GM12878 (cell line): ENCODE measurements at places on chromosomes 7 and 10. TPM values are rescaled to one million over a fixed set of nuclear protein-coding genes. Genes with fewer than 3 reads are reported as not detected.

CALML3 gene
- total RNA-seq: not detected in 2 replicates

PRF1 gene
- 1.5 and 1.8 TPM in 2 replicates for total RNA-seq

PRSS37 gene
- not detected in 2 replicates for total RNA-seq

NPY gene
- total RNA-seq: not detected in 2 replicates

- H3K4me3 ChIP-seq: no peak overlapping the region
- H3K4me1 ChIP-seq: no peaks in the 10 kb centered on the region
- peaks cover 26% of the 10 kb centered on the region for H3K27me3 ChIP-seq
- H3K27ac ChIP-seq: no peak overlapping the region
- H3K36me3 ChIP-seq: no peaks in the 10 kb centered on the region
Observed at GRCh38 chr7:27179030-27179429, 4.9 kb upstream of the HOXA10 start.

SLC18A2 gene
- total RNA-seq: not detected in 2 replicates

DNA sequence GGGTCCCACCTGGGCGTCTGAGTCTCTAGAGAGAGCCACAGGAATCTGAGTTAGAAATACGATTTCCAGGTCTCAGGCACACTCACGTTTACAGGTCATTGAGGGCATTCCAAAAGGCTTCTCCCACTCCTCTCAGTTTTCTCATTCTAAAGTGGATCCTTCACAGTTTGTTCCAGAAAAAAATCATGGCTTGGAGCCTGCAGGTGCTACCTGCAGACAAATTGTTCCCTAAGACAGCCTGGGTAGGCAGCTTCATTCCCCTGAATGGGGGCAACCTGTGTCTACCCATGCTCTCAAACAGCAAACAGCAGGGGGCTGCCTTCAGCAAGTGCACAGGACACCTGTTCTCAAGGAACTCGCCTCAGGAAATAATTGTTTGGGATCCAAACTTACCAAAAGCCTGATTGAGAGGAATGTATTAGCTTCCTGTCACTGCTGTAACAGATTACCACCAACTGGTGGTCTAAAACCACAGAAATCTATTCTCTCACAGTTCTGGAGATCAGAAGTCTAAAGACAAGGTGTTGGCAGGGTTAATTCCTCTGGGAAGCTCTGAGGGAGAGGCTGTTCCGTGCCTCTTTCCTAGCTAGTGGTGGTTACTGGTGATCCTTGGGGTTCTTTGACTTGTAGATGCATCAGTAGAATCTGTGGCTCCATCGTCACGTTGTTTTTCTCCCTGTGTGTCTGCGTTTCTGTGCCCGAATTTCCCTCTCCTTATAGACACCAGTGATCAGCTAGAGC, 117.2 kb downstream of the RAB11FIP2 start:
- no peaks in the 10 kb centered on the region for H3K36me3 ChIP-seq
- no peaks in the 10 kb centered on the region for H3K4me1 ChIP-seq
- H3K27ac ChIP-seq: no peak overlapping the region
- no peak for DNase-seq
- H3K27me3 ChIP-seq: no peaks in the 10 kb centered on the region

GRCh38 chr7:45923290-45923689, 2.2 kb upstream of the IGFBP3 start:
- H3K27me3 ChIP-seq: peaks cover 3% of the 10 kb centered on the region; the same call in 1 of the 2 replicates
- DNase-seq: no peak
- no peaks in the 10 kb centered on the region for H3K36me3 ChIP-seq
- H3K4me3 ChIP-seq: no peak overlapping the region

DNA sequence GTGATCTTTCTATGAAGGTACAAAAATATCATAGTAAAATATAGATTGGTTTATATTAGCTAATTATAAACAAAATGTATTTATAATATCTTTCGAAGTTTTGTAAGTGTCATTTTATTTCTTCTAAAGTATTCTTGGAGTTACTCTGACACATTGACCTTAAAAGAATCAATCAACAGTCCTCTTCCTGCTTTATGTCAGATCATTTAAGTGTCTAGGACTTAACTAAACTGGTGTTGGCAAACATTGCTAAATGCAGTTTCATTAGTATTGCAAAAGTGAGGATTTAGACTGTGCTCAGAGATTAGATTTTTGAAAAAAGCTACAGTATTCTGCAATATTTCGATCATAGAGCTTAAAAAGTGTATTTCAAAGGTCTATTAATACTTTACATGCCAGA, 10.3 kb downstream of the GLCCI1 start:
- no peak for DNase-seq
- H3K27ac ChIP-seq: no peak overlapping the region
- no peaks in the 10 kb centered on the region for H3K36me3 ChIP-seq
- H3K27me3 ChIP-seq: no peaks in the 10 kb centered on the region

DNA sequence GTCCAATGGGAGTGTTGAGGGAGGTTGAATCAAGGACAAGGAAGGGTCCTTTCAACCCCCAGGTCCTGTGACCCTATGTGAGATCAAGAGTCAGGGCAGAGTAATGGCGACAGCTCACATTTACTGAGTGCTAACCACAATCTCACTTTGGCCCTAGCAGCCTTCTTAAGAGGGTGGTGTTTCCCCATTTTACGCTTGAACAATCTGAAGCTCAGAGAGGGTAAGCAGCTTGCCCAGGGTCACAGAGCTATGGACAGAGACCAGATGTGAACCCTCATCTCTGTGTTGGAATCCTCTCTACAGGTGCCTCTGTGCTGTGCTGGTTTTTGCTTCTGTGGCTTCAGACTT, 102.0 kb downstream of the GRK5 start:
- H3K4me1 ChIP-seq: peaks cover 84% of the 10 kb centered on the region
- peak overlapping the region; percentile 71 for H3K27ac ChIP-seq
- H3K36me3 ChIP-seq: no peaks in the 10 kb centered on the region; the same call in 1 of the 2 replicates
- peak; percentile 45 for DNase-seq
- no peaks in the 10 kb centered on the region for H3K27me3 ChIP-seq

DNA sequence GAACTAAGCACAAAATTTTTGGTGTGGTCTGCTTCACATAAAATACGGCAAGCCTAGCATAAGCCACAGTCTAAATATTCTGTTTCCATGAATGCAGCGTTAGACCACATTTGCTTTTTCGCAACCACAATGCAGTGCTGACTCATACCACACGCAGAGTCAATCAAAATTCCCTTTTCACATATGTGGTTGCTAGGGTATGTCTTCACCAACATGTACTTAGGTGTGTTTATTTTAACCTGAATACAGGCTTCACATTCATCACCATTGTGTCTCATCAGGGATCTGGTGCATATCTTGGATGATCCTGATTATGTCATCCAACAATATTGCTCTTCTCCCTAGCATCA, 90.8 kb downstream of the CHN2 start:
- no peaks in the 10 kb centered on the region for H3K36me3 ChIP-seq
- no peak overlapping the region for H3K4me3 ChIP-seq
- peaks cover 17% of the 10 kb centered on the region for H3K4me1 ChIP-seq
- no peak overlapping the region for H3K27ac ChIP-seq
- DNase-seq: peak; percentile 55
- H3K27me3 ChIP-seq: peaks cover 9% of the 10 kb centered on the region; the same call in 1 of the 2 replicates

GRCh38 chr7:44368885-44369284, 43.5 kb upstream of the CAMK2B start:
- H3K36me3 ChIP-seq: no peaks in the 10 kb centered on the region
- no peak for DNase-seq
- no peak overlapping the region for H3K4me3 ChIP-seq

GRCh38 chr10:88401671-88402347, 181.3 kb downstream of the RNLS start:
- no peaks in the 10 kb centered on the region for H3K4me1 ChIP-seq
- no peak for DNase-seq
- no peak overlapping the region for H3K4me3 ChIP-seq
- no peak overlapping the region for H3K27ac ChIP-seq
- no peaks in the 10 kb centered on the region for H3K27me3 ChIP-seq

MACROH2A2 gene
- not detected in 2 replicates for total RNA-seq

DNA sequence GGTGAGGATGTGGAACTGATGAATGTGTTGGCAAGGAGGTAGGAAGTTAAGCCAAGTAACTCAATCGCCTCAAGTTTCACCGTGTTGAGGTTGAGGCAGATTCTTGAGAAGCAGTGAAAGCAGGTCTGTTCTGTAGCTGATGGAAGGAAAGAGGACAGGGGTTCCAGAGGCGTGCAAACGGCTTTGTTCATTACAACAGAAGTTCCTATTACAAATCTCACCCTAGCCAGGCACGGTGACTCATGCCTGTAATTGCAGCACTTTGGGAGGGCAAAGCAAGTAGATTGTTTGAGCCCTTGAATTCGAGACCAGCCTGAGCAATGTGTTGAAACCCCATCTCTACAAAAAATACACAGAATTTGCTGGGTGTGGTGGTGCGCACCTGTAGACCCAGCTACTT, 36.9 kb upstream of the PTF1A start:
- no peak overlapping the region for H3K27ac ChIP-seq
- H3K4me1 ChIP-seq: peaks cover 6% of the 10 kb centered on the region; the same call in 1 of the 2 replicates
- no peaks in the 10 kb centered on the region for H3K36me3 ChIP-seq
- no peak for DNase-seq
- H3K4me3 ChIP-seq: no peak overlapping the region

TSPAN12 gene
- 1.3 and 1.9 TPM in 2 replicates for total RNA-seq

GRCh38 chr7:152462995-152463708, 27.3 kb upstream of the KMT2C start:
- H3K4me1 ChIP-seq: no peaks in the 10 kb centered on the region; the same call in 1 of the 2 replicates
- no peaks in the 10 kb centered on the region for H3K36me3 ChIP-seq
- peak overlapping the region; percentile 89 for H3K4me3 ChIP-seq
- DNase-seq: no peak

LIPN gene
- not detected in 2 replicates for total RNA-seq

GRCh38 chr10:94617389-94617944, 66.1 kb upstream of the CYP2C18 start:
- H3K4me3 ChIP-seq: no peak overlapping the region
- H3K27ac ChIP-seq: no peak overlapping the region
- H3K4me1 ChIP-seq: no peaks in the 10 kb centered on the region
- no peak for DNase-seq
- H3K36me3 ChIP-seq: no peaks in the 10 kb centered on the region; the same call in 1 of the 2 replicates

- H3K27ac ChIP-seq: no peak overlapping the region
- H3K27me3 ChIP-seq: no peaks in the 10 kb centered on the region
Observed at GRCh38 chr10:45403151-45403550, 29.1 kb downstream of the ALOX5 start.

- H3K36me3 ChIP-seq: no peaks in the 10 kb centered on the region
- H3K4me3 ChIP-seq: no peak overlapping the region
- no peak overlapping the region for H3K27ac ChIP-seq
- no peak for DNase-seq
Observed at GRCh38 chr10:25564351-25564750, 369.7 kb upstream of the MYO3A start.

DNA sequence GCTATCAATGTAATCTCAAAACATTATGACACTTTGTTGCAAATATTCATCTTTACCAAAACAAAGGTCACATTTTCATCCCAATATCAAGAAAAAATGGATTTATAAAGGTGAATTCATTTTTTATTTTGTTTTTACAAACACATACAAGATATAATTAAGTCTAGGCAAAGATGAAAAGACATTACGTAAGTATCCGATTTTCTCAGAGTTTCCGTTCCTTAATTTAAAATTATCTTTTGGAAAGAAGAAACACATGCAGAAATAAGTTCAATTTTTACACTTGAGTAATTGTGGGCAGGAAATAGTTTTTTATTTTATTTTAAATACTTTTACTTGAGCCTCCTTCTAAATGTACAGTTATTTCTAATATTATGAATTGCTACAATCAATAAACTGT, 24.6 kb downstream of the RTKN2 start:
- peak overlapping the region; percentile 48 for H3K4me3 ChIP-seq
- H3K27me3 ChIP-seq: no peaks in the 10 kb centered on the region
- H3K36me3 ChIP-seq: no peaks in the 10 kb centered on the region
- peak overlapping the region; percentile 83 for H3K27ac ChIP-seq
- H3K4me1 ChIP-seq: peaks cover 12% of the 10 kb centered on the region; the same call in 1 of the 2 replicates

DNA sequence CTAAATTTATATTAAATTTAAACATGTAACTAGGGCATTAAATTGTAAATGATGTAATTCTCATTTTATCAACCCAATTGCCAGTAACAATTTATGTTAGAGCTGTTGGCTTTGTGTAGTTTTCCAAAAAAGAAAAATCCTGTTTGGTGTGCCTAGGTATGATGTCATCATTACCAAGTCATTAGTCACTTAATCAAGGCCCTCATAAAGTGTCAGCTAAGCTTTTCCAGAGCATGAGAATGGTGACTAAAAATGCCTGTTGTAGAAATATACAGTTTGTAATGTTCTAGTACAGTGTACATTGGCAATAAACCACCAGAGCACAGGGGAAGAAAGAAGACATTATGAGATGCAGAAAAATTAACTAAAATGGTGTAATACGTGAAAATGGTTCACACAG, 593.8 kb upstream of the ANKRD30A start:
- no peaks in the 10 kb centered on the region for H3K36me3 ChIP-seq
- no peaks in the 10 kb centered on the region for H3K27me3 ChIP-seq
- H3K4me3 ChIP-seq: no peak overlapping the region
- no peak overlapping the region for H3K27ac ChIP-seq
- no peak for DNase-seq
- no peaks in the 10 kb centered on the region for H3K4me1 ChIP-seq

GRCh38 chr10:127452568-127452967, 96.5 kb upstream of the NPS start:
- no peaks in the 10 kb centered on the region for H3K4me1 ChIP-seq
- no peaks in the 10 kb centered on the region for H3K27me3 ChIP-seq
- no peak overlapping the region for H3K27ac ChIP-seq
- H3K4me3 ChIP-seq: no peak overlapping the region

GRCh38 chr10:94546049-94546900, 687 bp downstream of the HELLS start:
- DNase-seq: no peak
- no peaks in the 10 kb centered on the region; the same call in 1 of the 2 replicates for H3K36me3 ChIP-seq
- peak overlapping the region; percentile 85 for H3K4me3 ChIP-seq
- H3K27ac ChIP-seq: peak overlapping the region; percentile 92
- H3K27me3 ChIP-seq: no peaks in the 10 kb centered on the region

DNA sequence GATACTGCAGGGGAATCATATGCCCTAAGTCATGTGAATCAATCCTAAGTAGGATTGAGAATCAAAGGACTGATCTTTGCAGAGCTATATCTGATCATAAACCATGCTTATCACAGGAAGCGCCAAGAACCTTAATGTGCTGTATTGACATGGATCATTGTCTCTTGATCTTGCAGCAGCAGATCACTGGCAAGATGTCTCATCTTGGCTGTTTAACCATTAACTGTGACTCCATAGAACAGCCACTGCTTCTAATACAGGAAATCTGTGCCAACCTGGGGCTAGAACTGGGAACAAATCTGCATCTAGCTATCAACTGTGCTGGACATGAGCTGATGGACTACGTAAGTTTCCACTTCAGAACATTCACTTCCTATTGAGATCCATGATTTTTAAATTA, 21.6 kb downstream of the ENO4 start:
- H3K27ac ChIP-seq: no peak overlapping the region
- no peaks in the 10 kb centered on the region for H3K27me3 ChIP-seq
- no peaks in the 10 kb centered on the region for H3K36me3 ChIP-seq
- H3K4me1 ChIP-seq: no peaks in the 10 kb centered on the region

DNA sequence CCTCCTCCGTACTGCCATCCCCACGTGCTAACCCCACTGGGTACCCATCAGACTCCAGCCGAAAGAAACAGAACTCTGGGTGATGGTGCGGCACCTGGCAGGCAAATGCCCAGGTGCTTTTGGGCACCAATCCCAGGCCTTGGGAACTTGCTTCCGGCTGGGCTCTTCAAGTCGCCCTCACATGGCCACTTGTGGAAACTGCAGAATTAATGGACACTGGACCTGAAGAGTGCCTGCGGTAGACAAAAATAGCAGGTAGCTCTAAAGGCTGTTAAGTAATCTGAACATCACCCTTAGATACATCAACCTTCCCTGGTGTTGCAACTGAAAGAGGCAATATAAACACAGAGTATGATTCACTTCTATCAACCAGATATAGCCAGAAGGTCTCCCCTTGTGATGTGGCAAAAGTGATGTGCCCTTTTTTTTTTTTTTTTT, 644.4 kb downstream of the GRM8 start:
- H3K27me3 ChIP-seq: no peaks in the 10 kb centered on the region
- no peaks in the 10 kb centered on the region for H3K4me1 ChIP-seq
- no peak overlapping the region for H3K4me3 ChIP-seq
- no peak overlapping the region for H3K27ac ChIP-seq
